ENCODE measurements at places on chromosomes 11 and 22. TPM values are rescaled to one million over a fixed set of nuclear protein-coding genes. Genes with fewer than 3 reads are reported as not detected.

DNA sequence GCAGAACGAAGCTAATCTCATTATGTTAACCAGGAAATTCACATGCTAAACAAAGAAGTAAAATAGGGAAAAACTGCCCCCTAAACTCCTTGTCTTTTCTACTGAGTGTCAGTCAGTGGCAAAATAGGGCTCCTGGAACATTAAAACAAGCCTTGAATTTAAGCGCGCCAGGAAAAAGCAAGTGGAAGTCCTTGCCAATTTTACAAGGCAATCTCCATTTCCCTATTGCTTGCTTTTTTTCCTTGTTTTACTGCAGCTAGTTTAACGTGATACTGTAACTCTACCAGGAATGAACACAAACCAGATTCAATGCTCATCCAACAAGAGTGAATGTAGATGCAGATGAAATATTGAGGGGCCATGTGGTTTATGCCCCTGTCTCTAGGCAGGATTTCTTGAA is 28.1 kb upstream of the KIRREL3 start:
- DNase-seq: no peak

DNA sequence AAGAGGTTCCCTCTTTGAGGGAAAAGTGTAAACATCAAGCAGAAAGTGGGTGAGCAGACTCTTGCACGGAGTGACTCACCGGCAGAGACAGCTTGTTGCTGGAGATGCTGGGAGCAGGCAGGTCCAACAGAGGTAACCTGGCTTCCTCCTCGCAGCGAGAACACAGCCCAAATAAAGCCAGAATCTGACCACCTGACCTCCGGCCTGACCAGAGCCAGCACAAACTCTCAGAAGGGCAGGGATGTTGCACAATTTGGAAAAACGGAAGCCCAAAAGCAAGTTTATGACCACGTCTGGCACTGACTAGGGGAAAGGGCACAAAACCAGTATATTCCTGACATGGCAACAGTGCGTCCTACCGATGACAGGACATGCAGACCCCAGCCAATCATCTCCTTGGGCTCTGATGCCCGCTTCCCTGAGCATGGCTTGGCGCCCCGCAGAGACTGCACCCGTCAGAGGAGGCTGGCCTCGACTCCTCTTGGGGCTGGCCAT is 5.4 kb downstream of the SMCO4 start:
- DNase-seq: no peak

DNA sequence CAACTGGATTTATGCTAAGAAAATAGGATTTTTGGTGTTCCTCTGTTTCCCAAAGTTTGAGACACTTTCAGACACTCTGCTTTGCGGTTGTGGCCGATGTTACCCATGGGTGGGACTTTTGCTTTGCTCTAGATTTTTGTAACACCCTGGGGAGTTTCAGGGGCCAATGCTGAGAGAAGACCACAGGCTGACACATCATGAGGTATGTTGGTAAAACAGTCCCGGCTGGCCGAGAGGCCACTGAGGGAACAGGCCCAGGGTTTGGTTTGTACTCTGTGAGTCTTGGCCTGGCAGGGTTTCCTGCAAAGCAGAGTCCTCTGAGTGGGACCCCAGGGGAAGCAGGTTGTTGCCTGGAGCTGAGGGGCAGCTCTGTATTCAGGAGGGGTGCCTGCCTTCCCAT is 78.5 kb upstream of the PITPNB start:
- no peak for DNase-seq

GRCh38 chr22:44570476-44571445 is 72.7 kb upstream of the RTL6 start:
- DNase-seq: no peak

- DNase-seq: no peak
Observed at GRCh38 chr22:30315962-30316576, 10.7 kb downstream of the TBC1D10A start.

DNA sequence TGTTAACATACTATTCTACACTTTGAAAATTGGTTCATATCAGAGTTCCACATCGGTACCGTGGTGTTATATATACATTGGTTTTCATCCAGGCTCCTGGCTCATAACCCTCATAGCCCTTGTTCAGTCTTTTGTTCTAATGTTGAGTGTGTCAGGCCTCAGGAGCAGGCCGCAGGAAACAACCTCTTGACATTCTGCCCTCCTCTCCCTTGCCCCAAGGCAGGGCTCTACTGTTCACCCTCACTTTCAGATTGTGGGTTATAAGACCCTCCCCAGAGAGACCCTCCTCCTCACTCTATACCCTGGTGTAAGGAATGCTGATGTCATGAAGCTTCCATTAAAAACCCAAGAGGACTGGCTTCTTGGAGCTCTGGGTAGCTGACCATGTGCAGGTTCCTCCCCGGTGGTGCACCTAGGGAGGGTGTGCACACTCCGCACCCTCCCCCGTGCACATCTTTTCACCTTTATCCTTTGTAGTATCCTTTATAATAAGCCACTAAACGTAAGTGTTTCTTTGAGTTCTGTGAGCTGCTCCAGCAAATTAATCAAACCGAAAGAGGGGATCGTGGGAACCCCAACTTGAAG is 12.1 kb downstream of the SSH3 start:
- DNase-seq: no peak

DNA sequence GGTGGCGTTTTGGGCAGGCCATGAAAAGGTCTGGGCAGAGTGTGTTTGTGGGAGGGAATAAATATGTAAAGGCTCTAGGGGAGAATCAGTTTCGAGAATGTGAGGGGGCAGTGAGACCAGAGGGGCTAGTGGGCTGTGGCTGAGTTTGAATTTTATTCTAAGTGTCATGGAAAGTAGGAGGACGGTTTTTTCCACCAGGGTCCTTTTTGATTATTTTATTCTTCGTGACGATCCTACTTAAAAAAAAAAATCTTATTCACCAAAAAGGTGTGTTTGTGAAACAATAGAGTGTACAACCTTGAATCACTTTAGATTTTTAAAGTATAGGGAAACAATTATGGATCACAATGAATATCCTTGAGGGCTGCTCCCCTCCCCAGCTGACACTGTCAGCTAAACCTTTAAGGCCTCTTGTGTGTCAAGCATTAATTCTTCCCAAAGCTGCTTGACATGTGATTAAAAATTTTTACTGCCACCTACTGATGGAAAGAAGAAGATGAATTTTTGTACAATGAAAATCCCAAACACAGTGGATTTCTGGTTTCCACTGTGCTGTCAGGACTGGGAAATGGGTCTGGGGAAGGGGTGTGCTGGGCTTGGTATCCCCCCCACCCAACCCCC is 107.5 kb upstream of the OR4B1 start:
- DNase-seq: peak; percentile 61

DNA sequence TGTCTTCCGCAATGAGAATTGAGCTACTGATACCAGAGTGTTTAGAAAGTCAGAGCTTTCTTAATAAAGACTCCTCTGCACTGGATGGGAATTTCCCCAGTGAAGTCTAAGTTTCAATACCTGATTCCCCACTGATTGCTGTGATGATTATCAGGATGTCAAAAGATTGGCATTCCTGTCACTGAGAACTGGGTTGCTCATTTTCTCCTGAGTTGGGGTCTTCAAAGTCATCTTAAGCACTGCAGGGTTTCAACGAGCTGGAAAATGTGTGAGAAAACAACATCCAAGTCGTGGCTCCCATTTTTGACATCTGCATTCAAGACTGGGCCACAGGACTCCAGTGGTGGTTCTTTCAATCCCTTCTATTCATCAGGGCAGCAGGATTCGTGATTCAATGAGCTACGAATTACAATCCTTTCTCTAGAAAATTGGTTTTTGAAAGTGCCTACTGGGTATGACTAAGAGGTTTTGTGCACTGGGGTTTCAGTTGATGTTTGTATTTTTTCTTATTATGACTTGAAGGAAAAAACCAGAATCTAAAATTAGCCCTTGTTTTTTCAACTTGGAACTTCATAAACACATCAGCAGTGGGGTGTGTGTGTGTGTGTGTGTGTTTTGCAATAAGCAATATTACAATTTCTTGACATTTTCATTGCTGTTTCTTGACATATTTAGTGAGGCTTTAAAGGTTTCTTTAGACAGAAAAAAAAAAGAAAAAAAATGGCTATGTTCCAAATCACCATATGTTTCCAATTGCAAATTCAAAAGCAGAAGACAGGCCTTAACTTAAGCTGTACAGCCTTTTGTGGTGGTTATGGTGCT is 233.0 kb downstream of the FAM76B start:
- DNase-seq: peak; percentile 75

DNA sequence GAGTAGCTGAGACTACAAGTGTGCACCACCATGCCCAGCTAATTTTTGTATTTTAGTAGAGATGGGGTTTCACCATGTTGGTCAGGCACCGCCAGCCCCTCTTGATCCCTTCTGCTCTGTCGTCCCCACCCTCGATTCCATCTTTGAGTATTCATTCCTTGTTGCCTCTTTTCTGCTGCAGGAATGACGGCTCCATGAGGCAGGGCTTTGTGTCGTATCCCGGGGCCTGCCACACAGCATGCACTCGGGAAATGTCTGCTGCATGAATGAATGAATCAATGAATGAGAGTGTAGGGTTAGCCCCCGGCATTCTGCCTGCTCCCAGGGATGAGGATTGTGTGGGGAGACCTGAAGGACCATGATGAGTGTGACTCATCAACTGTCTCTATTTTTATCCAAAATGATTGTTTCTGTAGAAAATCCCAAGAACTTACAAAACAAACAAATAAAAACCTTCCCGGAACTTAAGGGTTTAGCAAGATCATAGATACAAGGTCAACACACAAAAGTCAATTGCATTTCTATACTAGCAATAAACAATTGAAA is 54.6 kb upstream of the SLC22A12 start:
- DNase-seq: no peak

DNA sequence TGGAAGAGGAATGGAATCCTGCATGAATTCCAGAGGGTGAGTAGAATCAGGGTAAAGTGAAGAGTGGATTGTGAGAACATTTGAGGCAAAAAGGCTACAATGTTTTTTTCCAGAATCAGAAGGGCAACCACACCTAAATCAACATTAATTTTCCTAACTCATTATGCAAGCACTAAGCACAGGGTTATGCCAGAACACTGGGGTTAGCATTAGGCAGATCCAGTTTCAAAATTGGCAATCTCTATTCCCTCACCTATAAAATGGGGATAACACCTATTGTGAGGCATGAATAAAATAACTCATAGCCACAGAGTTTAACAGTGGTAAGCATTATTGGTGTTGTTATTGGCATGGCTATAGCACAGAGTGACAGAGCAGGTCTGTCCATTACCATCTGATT is 378.6 kb upstream of the FAT3 start:
- no peak for DNase-seq

DNA sequence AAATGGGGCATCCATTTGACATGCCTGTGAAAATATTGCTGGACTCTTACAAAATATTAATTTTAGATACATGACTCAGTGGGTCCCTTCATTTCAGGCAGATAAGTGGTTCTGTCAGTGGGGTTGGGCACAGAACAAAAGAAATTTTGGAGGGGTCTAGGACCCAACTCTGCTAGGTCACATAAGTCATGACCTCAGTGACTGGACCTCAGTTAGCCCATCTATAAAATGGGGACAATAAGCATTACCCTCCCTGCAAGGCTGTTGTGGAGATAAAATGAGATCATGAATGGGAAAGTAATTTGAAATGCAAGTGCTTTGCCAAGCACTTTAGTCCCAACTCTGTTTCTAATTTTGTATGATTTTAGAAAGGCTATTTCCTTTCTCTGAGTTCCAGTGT is 23.8 kb downstream of the ADORA2A start:
- no peak for DNase-seq

DNA sequence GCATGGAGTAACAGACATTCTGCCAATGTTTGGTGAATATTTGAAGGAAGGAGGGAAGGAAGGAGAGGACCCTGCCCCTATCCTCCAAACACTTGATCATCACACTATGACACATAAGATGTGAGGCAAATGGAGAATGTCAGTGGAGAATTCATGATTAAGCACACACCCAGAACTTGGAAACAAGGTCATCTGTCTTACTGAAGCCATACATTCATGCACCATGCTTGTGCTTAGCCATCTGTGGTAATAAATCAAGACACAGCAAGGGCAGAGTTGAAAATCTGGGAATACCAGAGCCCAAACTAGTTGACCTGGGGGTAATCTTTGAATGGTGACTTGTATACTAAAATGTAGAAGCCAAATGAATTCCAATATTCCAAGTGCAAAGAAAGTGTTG is 7.9 kb upstream of the TIMP3 start:
- DNase-seq: no peak

DNA sequence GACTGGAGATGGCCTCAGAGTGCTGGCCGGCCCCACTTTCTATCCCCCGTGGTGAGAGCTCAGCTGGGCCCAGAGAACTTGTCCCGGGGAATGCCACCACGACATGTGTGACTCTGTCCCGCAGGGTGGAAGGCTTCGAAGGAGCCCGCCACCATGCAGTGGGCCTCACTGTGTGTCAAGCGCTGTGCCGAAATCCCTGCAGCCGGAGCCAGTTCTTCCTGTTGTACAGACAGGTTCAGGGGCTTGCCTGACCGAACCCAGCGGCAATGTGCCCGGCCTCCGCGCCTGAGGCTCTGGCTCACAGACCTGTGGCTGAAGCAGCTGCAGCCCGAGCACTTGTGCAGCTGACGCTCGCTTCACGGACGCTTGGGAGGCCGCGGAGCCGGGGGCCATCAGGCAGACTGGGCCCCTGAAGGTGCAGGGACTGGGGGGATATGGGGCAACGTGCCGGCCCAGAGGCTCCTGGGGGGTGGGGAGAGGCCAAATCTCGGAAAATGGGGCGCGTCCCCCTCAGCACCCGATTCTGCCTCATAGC is 650 bp downstream of the PPM1F start:
- DNase-seq: no peak

DNA sequence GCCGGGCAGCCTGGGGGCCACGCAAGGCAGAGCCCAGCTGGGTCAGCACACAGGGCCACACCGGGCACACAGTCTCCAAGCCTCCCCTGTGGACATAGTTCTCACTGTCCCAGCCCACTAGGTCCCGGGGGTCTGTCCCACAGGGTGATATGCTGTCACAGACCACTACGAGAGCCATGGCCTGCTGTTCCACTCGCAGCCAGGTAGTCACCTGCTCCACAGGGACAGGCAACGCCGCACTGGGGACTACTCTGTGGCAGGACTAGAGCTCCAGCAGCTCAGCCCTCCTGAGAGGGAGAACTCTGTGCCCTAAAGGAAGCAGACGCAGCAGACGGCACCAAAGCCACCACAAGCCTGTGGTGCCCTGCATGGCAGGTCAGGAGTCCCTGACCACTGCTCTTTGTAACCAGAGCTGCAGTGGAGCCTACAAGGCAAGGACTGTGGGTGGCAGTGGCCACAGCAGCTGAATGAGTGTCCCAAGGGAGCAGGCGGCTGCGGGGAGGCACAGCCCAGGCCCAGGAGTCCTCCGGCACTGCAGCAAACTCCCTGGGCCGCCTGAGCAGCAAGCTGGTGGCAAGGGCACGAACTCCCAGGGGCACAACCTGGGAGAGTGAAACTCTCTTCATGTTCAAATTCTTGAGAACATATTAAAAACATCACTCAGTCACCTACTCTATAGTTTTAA is 171.2 kb upstream of the GRK3 start:
- DNase-seq: no peak

- DNase-seq: peak; percentile 81
Observed at GRCh38 chr11:13343931-13344717, 66.5 kb downstream of the BMAL1 start.

Gene SCUBE1
- polyA plus RNA-seq: 11.1 TPM

Gene CLCF1
- 8.1 TPM for polyA plus RNA-seq

Gene KRTAP5-3
- not detected for polyA plus RNA-seq

Gene PANX3
- polyA plus RNA-seq: not detected

Gene PVALB
- 7.5 TPM for polyA plus RNA-seq

All from renal pelvis (tissue), 12 donors.